ENCODE measurements at places on chromosomes 13 and 19.

GRCh38 chr13:58085274-58085673, 453.7 kb downstream of the PCDH17 start:
- no peak for DNase-seq

DNA sequence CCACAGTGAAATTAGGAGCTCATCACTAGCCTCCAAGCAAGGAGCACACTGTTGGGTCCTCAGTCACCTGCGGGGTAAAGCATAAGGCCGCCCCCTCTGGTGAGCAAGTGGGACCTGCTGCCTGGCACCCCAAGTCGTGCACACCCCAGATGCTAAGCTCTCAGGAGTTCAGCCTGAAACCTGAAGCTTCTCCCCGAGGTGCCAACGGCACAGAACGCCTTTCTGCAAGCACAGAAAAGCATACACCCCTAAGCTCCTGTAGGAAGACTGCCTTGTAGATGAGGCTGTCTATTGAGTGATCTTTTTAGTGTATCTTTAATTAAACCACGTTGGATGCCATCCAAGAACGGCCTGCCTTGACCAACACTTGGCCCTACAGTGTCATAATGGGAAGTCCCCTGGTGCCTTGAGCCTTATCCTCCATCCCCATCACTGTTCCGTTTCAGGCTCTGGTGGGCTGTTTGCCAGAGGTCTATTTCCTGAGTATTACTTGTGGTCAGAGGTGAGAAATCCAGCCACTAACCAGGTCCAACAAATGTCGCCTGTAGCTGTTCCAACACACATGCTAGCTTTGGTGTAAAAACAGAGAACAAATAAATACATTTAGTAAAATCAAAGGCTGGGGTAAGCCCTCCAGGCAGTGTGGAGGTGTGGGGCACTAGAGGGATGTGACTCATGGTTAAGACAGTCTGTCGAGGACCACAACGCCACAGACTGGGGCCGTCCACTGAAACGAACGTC, 44.8 kb downstream of the C13orf42 start:
- peak; percentile 19 for DNase-seq

GRCh38 chr19:46002678-46003275, 7.5 kb downstream of the CCDC61 start:
- no peak for DNase-seq

DNA sequence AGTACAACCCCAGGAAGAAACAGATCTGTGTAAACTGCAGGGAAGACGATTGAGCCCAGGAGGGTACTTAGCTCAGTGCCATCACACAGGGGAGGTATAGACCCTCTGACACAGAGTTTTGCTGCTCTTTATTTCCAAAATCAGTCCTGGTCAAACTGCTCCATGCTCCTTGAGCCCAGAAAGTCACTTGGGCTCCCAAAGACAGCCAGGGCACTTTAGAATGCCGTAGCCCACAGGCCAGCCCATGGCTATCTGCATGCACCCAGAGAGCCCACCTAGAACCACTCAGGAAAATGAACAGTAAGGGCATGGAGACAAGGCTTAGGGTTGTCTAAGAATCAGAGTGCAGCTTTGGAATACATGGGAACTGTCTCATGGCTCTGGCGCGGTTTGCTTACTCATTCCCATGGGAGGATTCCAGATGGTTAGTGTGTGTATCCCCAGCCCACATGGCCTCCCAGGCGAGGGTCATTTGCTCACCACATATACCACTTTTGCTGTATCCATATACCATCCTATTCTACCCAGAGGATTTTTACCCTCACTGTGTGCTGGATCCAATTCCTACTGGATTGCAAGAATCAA, 14.7 kb upstream of the PDCD5 start:
- DNase-seq = no peak

GRCh38 chr19:10981252-10981895, 20.5 kb downstream of the SMARCA4 start:
- DNase-seq = no peak
